ENCODE measurements at places on chromosomes 5 and 9.

- DNase-seq, result no peak
Observed at GRCh38 chr5:68778484-68778883, 315.3 kb upstream of the SLC30A5 start.

- DNase-seq, result peak; percentile 54
Observed at GRCh38 chr5:155728146-155728856, 598.7 kb upstream of the SGCD start.

DNA sequence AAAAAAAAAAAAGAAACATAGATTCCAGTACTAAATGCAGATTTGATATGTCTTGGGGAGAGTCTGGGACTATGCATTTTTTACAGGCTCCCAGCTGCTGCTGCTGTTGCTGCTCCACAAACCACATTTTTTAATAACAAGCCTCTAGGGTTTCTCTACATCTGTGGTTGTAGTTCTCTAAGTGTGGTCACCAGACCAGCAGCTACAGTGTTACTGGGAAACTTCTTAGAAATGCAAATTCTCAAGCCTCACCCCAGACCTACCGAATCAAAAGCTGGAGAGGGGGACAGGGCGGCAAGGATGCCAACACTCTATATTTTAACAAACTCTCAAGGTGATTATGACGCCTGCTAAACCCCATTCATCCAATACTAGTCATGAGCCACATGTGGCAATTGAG is 293.4 kb upstream of the PTGER4 start:
- no peak for DNase-seq

GRCh38 chr9:33818167-33818846 is 1.3 kb downstream of the UBE2R2 start:
- DNase-seq, result no peak

GRCh38 chr9:28774433-28775235 is 1201.4 kb upstream of the C9orf72 start:
- no peak for DNase-seq

GRCh38 chr9:74821636-74822035 is 66.1 kb downstream of the TRPM6 start:
- peak; percentile 6 for DNase-seq

- DNase-seq, result no peak
Observed at GRCh38 chr5:75275147-75275546, 38.5 kb upstream of the ANKRD31 start.

GRCh38 chr9:81686614-81687520 is 2.5 kb downstream of the TLE1 start:
- peak; percentile 47 for DNase-seq

DNA sequence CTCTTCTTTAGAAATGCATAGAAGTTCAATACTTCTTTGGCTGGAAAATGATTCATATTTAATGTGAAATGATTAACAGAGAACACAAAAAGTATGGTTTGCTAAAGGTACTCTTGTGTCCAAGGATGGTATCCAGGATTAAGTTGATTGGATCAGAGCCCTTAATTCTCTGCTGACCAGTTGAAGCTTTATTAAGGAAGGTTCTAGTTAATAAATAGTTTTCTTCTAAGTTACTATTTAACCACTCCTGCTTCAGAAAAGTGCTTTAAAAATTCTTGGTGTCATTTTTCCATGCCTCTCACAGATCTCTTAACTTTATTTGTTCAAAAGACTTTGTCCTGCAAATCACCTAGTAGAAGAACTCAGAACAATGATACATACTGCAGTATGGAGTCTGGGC is 134.3 kb downstream of the MEF2C start:
- DNase-seq, result no peak

GRCh38 chr5:132265336-132266030 is 8.0 kb downstream of the PDLIM4 start:
- DNase-seq, result peak; percentile 19

DNA sequence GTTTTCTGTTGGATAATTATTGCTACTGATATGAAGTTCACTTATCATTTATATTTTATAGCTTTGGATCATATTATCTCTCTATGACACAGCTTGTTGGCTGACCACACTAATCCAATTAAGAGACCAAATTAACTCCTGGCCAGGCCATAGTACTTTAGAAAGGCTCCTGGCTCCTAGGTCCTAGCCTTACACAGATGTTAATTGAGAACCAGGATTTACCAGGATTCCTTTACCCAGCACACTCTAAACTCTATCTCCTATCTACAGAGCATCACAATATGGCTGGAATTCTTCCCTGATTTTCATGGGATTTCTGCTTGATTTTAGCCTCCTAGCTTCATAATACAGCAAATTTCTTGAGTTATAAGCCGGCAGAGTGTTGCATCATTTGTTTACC is 80.3 kb downstream of the SLCO6A1 start:
- no peak for DNase-seq

DNA sequence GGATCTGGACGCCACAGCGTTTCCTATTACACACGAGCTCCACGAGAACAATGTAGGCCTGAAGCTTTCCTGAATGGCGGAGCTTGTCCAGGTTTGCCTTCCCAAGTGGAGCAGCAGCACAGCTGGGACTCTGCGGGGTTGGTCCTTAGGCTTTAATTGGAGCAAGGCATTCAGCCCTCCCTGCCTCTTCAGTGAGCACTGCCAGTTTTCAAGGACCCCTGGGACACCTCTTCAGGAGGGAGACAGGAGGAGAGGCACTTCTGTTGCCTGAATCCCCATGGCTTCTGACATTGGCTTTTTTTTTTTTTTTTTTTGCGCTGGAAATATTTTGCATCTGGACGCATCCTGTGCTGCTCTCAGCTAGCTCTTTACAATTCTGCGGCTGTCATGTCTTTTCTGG is 179.4 kb downstream of the SEMA6A start:
- DNase-seq, result no peak

DNA sequence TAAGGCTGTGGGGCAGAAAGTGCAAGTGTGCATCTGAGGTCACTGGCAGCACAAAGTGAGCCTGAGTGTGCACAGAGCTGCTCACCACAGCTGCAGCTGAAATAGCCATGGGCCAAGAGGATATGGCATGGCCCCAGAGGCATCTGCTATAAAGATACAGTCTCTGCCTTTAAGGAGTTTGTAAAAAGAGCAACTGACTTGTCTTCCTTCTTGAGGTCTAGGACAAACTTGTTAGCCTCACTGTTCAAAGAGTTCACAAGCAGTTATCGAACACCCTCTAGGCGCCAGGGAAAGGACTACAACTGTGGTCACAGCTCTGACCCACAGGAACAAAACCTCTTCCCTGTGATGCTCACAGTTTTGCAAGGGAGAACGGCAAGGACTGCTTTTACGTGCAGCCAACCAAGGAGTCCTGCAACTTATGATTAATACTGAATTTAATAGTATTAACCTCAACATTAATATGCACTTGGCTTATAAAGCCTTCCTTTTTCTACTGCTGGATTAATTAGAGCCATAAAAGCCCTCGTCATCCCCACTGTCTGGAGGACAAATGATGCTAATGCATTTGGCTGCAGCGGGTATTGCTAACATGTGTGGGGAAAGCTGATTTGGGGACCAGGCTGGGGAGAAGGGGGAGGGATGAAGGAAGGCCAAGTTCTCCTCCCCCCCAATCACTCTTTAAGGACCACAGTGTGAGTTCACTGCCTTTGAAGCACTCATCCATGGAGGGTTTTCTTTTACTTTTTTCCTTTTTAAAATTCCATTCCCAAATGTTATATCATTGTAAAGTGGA is 189.8 kb upstream of the TRIM32 start:
- no peak for DNase-seq

DNA sequence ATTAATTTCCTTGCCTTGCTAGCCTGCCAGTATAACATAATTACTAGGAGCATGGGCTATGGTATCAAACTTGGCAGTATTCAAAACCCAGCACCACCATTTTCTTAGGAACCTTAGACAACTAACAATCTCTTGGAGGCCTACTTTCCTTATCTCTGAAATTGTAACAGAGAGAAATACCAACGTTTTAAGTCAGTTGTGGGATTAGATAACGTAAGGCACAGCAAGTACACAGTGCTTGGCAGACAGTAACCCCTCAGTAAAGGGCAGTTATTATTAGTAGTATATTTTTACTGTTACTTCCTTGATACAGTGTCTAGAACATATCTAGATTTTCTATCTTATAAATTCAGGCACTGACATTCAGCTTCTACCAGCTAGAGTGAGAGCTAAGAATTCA is 309.6 kb downstream of the ACTL7B start:
- DNase-seq, result no peak
